ENCODE measurements at places on chromosomes 3 and 15.

DNA sequence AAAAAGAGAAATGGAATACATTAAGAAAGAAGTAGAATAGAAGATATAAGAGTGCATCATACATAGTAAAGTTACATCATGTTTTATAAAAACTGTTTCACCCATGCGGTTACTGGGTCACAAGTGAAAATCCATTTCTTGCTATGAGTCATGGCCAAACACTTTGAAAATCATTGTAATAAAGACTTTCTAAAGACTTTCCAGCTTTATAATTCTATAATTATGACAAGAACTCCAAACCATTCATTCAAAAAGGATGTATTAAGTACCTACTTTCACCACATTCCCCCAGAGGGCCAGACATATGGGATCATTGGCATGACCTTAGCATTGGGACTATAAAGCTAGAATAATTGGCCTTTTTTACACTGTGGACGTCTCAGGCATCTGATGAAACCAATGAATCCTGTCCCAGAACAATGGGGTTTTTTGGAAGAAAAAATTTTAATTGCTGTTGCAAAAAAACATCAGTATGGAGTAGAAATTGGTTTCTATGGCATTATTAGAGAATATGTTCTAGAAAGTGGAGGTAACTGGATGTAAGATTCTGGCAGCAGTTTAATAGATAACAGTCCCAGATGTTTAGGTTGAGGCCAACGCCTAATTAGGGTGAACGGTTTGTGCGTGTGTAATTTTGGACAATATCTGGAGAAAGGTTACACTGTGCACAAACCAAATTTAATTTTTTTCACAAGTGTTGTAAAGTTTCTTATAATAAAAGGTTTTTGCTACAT lies 3.3 kb upstream of the SKIC8 start:
- DNase-seq = no peak

DNA sequence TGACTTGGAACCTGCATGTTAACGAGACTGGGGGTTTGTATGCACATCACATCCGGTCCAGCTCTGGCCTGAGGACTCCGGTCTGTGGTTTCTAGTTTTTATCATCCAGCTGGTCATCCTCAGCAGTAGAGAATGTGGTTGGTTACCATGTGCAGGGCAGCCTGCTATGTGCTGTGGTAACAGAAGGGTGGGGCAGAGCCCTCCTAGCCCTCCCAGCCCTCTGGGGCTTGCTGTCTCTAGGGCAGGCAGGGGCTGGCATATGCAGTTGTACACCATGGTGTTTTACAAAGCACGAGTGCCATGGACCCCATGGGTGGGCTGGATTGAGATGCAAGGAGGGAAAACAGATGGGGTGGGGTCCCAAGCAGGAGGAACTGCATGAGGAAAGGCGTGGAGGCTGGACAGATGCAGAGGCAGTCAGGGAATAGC lies 70.2 kb downstream of the APBA2 start:
- no peak for DNase-seq

- no peak for DNase-seq
These were observed 57.6 kb upstream of the TNFSF10 start for GRCh38 chr3:172580680-172581401.

DNA sequence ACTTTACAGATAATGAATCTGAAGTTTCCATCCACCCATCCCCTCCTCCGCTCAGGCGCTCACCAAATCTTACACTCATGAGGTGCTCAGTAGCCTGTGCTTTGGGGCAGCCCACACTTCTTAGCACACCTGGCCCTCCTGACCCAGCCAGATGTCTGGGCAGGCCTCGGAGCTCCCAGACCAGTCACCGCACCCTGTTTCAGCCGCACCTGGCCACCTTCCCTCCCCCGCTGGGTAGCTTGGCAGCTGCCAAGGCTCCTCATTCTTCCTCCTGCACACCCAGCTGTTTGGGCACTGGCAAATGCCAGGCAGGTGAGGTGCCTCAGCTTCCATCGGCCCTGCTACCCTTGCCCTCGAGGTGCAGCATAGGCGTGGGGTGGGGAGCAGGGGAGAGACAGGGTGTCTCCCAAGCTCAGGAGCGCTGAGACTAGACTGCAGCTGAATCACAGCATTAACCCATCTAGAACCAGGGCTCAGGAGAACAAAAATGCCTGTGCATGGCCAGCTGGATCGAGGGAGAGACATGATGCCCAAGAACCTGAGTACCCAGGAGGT lies 45.8 kb downstream of the CDC25A start:
- no peak for DNase-seq

DNA sequence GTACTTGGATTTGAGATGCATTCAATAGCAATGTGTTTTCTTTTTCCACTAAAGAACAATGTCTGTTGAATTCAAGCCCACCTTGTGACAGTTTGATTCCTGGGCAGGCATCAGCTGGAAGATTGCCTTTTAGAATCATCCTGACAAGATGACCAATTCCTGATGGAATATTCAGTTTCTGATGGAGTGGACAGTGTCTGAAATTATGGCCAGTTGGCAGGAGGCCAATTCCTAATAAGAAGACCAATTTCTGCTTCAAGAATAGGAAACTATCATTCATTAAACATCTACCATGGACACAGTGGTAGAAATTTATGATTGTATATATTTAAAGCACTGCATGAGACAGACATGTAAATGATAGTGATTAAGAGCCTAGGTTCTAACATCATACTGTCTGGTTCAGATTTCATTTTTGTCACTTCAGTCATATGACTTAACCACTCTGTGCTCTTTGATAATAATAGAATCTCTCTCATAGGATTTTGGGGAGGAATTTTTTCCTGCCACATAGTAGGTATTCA lies 133.6 kb downstream of the CLSTN2 start:
- DNase-seq = no peak

GRCh38 chr3:65401359-65402305 lies 637.1 kb downstream of the MAGI1 start:
- no peak for DNase-seq

DNA sequence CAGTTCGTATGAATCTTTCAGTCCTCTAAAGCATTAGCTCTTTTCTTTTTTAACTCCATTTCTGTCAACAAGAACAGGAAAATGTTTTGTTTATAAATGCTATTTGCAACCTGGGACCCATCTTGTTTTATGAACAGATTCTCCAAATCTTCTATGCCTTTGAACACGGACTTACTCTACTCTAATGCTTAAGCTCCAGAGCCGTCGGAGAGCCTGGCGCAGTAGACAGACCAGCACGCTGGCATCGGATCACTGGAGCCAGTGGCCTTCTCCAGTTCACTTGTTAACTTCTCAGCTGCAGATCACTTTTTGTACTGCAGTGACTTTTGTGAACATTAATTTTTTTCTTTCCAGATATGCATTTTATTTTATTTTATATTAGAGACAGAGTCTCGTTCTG lies 122.8 kb downstream of the GHSR start:
- no peak for DNase-seq

DNA sequence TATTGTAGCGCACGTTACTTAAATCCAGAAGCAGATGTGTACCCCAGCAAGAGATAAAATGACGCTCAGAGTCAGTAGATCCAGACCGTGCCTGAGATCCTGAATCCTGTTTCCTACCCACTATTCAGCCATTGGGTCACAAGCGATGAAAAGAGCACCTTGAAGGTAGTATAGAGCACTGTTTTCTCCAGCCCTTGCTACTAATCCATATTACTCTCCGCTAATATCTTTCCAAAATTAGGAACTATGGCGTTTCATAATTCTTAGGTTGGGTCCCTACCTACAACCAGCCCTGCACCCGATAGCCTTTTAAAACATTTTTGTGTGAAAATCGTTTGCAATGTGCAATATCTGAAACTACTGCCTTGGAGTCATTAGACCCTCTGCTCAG lies 596 bp downstream of the BTD start:
- DNase-seq = no peak

- DNase-seq = no peak
These were observed 60.5 kb upstream of the TFRC start for GRCh38 chr3:196142202-196142956.

DNA sequence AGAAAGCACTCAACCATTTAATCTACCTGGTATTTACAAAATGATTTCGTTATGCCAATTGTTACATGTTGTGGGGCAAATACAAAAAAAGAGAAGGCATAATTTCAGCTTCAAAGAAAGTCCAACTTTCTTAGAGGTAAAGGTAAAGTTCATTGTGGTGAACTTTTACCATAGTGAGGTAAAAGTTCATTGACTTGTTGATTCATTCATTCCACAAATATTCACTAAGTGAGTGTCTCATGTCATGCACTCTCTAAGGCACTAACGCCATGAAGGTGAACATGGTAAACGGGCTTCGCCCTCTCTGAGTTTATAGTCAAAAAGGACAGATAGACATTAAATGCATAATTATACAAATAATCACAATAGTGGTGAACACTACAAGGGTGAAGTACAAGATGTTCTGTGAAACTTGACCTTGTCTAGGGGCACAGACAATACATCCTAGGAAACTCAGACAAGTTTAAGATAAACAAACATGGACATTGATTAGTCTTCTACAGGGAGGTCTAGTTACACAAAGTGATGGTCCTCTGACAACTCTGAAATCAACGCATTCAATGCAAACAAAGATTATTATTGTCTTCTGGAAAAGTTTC lies 378.6 kb downstream of the MAGI1 start:
- no peak for DNase-seq

GRCh38 chr3:166265153-166265552 lies 427.9 kb upstream of the BCHE start:
- no peak for DNase-seq

- DNase-seq = peak; percentile 84
These were observed 4.4 kb upstream of the SYNM start for GRCh38 chr15:99100245-99101173.

GRCh38 chr15:78322724-78323521 lies 17.2 kb upstream of the CRABP1 start:
- DNase-seq = peak; percentile 21
